Fibroblast of upper back skin (primary cell): ENCODE measurements at places on chromosomes 2 and 18.

DNA sequence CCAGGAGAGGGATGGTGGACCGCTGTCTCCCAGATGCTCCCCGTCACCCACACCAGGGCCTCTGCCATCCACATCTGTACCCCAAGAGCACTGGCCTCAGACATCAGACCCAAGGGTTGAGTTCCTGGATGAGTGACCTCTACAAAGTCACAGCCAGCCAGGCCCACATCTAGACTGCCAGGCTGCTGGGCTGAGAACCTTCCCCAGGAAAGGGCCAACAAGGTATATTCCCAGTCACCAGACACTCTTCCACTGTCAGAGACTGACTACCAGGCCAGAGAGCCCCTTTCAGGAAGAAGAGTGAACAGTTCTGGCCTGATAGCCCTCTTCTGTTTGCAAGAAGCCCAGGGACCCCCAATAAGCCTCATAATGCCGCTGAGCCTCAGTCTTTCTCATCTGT is 44.3 kb downstream of the C1QL2 start:
- no peak for DNase-seq

GRCh38 chr2:37711308-37711731 is 39.9 kb upstream of the CDC42EP3 start:
- DNase-seq = peak; percentile 99

DNA sequence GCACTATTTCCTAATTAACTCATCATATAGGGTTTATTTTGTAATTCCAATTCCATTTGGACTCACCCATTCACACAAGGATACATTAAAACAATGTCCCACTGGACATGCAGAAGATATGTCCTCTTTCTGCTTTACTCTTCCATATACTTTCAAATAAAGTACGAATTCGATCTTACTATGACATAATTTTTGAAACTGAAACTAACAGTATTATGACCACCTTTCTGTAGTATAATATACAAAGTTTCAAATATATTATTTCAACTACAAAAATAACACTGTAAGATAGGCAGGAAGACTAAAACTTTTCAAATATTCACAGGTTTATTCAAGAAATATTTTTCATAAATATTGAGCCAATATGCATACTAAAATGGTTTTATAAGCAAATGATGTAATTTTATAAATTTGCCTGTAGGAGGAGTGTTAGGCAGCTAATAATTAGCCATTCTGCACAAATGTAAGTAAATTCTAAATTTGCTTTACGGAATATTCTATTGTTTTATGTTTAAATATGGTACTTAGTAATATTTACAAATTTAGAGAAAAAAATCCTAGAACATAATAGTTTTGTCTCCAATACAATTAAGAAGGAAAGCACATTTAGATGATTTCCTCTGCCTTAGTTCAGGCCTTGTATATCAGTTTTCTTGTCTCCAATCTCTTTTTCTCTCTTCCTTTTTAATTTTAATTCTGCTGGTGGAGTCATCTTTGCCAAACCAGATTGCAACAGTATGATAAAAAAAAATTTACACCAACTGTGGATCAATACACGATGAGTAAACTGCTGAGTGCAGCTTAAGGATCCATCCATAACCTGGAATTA is 85.9 kb downstream of the CERKL start:
- no peak for DNase-seq

DNA sequence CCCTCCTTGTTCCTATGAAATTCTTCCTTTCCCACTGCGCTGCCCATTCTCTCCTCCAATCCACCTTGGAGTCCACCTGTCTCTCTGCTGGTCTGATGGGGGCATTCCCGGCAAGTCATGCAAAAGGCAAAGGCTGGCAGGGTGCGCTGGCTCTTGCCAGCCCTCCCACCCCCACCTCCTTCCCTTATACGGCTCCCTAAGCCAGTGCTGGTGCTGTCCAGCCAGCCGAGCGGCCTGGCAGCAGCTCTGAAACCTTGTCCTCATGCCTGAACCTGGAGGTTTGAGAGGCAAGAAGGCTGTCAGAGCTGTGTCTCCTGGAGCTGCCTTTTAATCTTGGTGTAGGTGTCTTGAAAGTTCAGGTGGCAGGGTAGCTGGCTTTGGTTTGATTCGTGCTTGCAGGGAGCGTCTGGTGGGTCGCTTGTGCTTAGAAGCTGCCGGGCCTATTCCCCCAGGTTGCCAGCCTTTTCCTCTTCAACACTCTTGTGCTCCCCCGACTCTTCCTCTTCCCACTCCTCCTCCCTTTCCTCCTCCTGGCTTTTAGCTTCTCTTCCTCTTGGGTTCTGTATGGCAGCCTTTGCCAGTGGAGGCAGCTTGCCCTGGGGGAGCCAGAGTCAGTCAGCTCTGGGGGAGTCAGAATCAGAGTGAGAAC is 748 bp downstream of the LIPG start:
- no peak for DNase-seq

DNA sequence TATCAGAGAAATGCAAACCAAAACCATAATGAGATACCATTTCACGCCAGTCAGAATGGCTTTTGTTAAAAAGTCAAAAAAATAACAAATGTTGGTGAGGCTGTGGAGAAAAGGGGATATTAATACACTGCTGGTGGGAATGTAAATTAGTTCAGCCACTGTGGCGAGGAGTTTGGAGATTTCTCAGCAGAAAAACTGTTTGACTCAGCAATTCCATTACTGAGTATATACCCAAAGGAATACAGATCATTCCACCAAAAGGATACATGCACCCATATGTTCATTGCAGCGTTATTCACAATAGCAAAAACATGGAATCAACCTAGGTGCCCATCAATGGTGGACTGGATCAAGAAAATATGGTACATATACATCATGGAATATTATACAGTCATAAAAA is 54.5 kb upstream of the WDR75 start:
- DNase-seq = no peak
